ENCODE measurements at places on chromosomes 5 and 9.

- DNase-seq = no peak
Measured at GRCh38 chr5:33257807-33258429, 182.8 kb upstream of the TARS1 start.

- no peak for DNase-seq
Measured at GRCh38 chr5:107594253-107595045, 76.3 kb downstream of the EFNA5 start.

DNA sequence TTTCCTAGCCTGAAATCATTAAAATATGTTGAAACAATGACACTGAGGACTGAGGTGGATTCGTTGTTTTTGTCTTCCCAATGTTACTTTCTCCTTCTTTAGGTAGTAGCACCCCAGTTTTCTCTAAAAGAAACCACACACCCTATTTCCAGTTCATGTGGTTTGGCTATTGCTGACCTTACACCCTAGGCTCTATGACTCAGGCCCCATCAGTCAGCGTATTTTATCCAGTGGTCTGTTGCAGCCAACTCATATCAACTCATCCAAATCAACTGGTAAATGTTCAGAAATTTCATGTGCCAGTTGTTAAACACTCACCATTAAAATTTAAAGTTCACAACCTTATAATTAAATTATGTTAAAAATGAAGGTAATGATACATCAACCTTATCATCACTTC, 44.6 kb upstream of the NFIB start:
- DNase-seq = no peak

GRCh38 chr9:100577776-100578448, at the start of gene CAVIN4:
Gene CAVIN4 (plus strand): TSS chr9:100578079. CDS start chr9:100578144, 65 bp downstream.
- DNase-seq = no peak

DNA sequence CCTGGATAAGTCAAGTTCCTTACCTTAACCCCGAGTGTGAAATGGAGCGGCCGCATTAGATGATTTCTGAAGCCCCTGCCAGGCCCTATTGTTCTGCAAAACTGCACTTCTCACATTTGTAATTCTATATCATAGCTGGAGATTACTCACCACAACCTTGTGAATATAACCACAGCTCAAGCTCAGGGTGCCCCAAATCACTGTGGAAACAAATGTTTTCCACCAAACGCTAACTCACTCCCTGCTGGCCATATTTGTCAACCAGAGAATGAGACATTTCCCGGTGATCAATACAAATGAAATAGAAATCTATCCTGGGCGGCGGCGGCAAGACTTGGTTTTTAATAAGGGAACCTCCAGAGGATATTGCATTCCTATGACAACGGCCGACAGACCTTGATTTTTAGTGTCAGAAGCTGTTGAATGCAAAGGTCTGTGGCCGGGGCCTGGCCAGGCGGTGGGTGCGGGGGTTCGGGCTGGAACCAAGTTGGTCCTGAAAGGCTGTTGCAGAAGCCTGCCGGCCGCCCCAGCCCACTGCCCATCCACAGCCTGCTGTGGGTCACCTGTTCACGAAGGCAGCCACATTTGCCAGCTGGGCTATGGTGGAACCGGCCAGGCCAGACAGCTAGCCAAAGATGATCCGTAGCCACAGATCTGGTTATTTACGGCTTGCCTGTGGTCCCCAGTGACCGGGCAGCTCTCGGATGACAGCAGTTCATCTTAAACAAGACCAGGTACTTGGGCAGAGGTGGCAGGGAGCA, 93.9 kb upstream of the LMX1B start:
- no peak for DNase-seq

- DNase-seq = no peak
Measured at GRCh38 chr9:91141407-91141965, 220.2 kb downstream of the AUH start.

- DNase-seq = no peak
Measured at GRCh38 chr9:84779883-84780282, 110.4 kb downstream of the NTRK2 start.
